ENCODE measurements at places on chromosomes 7 and 10.

DNA sequence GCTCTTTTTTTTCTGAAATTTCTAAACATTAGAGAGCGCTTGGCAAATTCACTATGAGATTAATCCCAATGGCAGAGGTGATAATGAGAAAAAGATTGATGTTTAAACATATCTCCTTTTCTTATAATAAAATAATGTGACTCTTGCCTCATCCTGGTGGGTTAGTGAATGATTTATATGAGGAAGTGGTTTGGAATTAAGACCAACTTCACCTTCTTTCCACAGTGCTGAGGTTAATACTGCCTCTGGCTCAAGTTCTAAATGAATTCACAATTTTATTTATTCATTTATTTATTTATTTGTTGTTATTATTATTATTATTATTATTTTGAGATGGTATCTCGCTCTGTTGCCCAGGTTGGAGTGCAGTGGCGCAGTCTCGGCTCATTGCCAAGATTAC lies 40.5 kb upstream of the ADO start:
- no peak for DNase-seq

- DNase-seq, result peak; percentile 17
Measured at GRCh38 chr10:70115948-70116682, 16.5 kb downstream of the AIFM2 start.

DNA sequence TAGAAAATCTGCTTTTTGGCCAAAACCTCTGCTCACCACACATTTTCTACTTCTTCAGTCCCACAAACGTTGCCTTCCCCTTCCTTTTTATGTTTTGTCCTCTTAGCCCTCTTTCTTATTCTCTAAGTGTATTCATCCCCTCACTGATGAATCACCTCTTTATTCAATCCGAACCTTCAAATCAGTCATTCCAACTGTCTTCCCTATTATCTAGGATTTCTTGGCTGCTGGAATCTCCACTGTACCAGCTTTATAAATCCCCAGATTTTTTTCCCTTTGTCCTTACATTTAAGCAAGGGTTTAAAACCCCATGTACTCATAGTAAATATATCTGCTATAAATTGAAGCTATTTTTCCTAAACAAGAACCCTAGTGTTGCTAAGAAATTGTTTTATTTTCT lies 176.9 kb downstream of the SEMA3A start:
- no peak for DNase-seq

- no peak for DNase-seq
Measured at GRCh38 chr7:24123076-24123475, 160.9 kb upstream of the NPY start.

DNA sequence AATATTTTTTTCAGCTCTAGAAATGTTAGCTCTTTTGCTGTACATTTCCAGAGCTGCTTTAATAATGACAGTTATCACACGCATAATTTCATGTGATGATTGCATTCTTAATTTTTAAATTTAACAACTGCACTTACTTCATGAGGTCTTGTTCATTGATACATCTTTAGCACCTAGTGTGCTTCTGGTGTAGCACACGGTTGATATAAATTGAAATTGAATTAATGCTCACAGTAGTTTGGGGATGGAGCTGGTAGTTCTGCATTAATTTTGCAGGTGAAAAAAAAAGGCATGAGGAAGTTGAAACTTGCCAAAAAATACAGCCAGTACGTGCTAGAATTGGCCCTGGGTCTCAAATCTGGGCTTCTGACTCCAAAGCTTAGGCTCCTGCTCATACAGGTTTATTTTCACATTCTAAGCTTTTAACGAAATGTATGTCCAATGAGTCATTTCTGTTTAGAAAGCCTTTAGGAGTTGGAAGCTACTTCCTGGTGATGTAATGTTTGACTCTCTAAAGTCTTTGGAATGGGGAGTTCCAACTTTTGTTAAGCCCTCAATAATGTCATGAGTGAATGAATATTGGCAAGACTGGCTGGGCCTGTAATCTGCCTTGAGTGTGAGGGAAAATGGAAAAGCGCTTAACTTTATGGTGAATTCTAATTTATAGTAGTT lies 62.5 kb downstream of the DAGLB start:
- DNase-seq, result no peak

GRCh38 chr7:127591189-127591588 lies 2.3 kb upstream of the FSCN3 start:
- no peak for DNase-seq
